Fibroblast of skin of right biceps (primary cell): ENCODE measurements at places on chromosomes 1 and 21.

GRCh38 chr1:150068109-150068435 lies 496 bp downstream of the VPS45 start:
- DNase-seq: no peak

DNA sequence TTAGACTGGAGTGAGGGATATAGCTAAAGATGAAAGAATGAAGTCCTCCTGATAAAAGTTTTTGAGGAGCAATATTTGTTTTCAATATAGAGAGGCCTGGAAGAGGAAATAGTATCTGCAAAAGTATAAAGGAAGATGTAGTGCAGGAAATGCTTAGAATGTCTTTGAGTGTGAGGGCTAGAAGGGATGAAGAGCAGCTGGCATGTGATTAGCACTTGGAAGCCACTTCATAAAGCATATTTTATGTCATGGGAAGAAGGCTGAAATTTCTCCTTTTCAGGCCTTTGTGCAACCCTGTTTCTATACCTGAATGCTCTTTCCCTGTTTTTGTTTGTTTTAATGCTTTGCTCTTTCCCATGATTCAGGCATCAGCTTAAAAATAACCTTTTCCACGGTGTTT lies 323.3 kb upstream of the DEPDC1 start:
- DNase-seq: no peak

DNA sequence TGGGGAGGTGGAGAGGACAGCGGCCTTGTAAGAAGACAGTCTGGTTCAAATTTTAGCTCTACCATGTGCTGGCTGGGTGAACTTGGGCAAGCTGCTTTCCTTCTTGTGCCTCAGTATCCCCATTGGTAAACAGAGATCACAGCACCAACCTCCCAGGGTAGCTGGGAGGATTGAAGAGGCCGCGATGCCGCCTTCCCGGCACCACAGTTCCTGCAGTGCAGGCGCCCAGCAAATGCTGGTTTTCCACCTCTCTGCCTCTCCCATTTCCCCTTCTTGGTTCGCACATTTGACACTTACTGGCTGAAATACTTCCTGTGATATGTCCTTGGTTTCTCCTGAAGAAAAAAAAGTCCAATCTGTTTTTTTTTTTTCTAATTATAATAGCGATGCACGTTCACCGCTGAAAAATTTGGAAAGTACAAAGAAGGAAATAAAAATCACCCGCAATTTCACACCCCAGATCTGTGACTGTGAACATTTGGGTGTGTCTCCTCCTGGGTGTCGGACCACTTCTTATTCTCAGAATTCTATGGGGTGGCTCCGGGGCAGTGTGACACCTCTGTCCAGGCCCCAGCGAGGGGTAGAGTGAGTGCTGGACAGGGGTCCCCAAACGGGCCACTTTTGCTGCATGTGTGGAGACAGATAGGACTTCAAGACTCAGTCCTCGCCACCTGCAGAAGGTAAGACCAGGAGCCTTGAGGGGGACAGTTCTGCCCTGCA lies 73.1 kb downstream of the RUNX3 start:
- DNase-seq: no peak

DNA sequence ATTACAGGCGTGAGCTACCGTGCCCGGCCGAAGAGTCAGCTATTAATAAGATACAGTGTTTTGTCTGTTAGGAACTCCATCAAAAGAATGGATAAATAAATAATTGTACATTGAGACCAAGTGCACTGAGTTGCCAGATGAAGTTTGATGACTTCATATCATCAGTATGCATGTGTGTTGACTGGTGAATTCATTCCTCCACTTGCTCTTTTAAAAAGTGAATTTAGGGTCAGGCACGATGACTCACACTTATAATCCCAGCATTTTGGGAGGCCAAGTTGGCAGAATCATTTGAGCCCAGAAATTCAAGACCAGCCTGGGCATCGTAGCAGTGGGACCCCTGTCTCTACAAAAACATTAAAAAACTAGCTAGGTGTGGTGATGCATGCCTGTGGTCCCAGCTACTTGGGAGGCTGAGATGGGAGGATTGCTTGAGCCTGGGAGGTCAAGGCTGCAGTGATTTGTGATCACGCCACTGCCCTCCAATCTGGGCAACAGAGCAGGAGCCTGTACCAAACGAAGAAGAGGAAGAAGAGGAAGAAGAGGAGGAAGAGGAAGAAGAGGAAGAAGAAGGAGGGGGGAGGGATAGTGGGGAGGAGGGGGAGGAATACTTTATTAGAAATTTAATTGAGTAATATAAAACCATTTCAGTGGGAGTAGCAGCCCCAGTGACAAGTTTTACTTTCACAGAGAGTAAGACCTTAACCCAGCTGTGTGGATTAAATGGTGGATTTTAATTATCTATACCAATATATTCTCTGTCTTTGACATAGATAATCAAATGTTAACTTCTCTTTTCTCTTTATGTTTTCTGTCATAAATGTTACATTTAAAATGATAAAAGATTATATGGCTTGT lies 74.9 kb downstream of the CCDC18 start:
- peak; percentile 73 for DNase-seq

DNA sequence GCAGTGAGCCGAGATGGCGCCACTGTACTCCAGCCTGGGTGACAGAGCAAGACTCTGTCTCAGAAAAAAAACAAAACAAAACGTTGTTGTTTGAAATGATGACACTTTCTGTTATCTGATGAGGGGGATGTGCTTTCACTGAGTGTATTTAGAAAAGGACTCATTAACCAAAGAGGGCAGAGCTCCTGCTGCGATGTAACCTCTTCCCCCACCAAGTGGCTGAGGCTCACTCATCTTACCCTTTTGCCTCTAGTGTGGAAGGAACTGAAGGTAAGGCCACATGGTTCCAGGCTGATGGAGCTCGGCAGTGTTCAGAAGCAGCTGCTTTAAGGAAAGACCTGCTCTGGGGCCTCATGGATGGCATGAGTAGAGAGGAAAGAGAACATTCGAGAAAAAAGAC lies 105.7 kb upstream of the RUNX1 start:
- DNase-seq: no peak

DNA sequence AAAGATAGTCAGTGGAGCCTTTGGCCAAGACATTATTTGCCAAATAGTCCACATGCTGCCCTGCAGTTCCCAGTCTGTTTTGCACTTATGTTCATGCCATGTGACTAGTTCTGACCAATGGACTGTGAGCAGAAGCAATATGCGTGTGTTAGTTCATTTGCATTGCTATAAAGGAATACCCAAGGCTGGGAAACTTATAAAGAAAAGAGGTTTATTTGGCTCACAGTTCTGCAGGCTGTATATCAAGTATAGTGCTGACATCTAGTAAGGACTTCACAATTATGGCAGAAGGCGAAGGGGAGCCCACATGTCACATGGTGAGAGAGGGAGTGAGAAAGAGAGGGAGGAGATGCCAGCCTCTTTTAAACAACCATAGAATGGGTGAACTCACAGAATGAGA lies 193.3 kb downstream of the PTPRU start:
- no peak for DNase-seq

DNA sequence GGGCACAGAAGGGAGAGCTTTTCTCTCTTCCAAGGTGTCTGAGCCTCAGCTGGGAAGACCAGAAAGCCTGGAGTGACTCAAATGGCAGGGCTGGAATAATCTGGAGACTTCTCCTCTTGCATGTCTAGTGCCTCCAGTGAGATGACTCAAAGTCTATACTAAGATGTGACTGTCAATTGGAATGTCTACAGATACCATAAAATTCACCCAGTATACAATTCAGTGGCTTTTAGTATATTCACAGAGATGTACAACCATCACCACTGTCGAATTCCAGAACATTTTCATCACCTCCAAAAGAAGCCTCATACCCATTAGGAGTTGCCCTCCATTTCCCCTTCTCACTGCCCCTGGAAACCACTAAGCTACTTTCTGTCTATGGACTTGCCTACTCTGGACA lies 47.9 kb upstream of the CNN3 start:
- peak; percentile 97 for DNase-seq

DNA sequence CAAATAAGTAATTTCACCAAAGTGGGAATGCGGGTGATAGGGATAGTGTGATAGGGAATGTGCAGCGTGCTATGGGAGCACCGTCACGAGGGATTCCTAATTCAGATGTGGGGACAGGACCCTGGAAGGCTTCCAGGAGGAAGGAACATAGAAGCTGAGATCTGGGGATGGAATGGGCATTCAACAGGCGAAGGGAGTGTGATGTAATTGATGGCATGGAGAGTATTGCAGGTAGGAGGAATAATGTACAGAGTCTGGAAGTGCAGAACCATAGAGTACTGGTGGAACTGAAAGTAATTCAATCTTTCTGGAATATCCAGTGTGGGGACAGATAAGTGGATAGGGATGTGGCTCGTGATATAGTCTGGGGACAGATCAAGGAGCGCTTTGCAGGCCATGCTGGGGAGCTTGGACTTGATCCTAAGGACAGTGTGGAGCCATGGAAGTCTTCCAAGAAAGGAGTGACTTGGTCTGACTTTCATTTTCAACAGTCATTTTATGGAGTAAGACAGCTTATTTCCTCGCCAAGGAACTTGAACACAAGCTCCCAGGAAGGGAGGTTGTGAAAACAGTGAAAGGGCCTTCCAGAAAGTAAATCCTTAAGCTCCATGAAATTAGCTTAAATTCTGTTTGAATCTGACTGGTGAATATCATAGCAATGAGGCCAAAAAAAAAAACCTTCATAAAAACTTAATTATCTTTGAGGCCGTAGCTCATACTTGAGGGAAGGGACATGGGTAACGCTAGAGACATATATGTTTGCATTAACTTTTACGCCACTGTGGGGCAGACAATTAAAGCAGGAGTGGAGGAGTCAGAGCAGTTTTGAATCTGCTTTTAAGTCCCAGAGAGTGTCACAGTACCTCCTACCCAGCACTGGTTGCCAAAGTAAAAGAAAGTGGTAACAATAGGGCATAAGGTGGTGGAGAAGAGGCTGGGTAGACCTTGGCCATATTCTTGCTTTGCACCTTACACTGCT lies 55.8 kb downstream of the ROR1 start:
- peak; percentile 35 for DNase-seq

DNA sequence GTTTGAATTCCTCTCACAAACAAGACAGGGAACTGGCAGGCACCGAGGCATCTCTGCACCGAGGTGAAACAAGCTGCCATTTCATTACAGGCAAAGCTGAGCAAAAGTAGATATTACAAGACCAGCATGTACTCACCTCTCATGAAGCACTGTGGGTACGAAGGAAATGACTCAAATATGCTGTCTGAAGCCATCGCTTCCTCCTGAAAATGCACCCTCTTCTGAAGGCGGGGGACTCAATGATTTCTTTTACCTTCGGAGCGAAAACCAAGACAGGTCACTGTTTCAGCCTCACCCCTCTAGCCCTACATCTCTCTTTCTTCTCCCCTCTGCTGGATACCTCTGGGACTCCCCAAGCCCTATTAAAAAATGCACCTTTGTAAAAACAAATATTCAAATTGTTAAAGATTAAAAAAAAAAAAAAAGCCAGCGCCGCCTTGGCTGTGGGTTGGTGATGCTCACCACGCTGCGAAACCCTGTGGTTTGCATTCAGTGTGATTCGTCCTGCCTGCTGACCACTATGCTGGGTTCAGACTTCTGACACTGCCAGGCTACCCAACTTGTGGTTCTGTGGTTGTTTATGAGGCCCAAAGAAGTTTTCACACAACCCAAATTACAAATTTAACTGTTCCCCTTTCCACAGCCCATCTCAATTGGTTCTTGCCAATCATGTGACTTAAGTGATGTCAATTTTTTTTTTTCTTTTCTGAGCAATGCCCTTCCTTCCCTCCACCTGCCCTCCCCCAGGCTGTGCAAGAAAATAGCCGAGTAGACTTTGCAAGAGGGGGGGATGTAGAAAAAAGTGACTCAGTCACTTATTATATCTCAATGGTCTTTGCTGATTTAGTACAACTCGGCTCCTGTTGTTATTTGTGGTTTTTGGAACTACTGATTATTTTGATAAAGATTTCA lies at the start of gene RUNX1:
Gene RUNX1, minus strand, starts transcription at position 597 of the 912 bp plus-strand sequence.
- peak; percentile 91 for DNase-seq

DNA sequence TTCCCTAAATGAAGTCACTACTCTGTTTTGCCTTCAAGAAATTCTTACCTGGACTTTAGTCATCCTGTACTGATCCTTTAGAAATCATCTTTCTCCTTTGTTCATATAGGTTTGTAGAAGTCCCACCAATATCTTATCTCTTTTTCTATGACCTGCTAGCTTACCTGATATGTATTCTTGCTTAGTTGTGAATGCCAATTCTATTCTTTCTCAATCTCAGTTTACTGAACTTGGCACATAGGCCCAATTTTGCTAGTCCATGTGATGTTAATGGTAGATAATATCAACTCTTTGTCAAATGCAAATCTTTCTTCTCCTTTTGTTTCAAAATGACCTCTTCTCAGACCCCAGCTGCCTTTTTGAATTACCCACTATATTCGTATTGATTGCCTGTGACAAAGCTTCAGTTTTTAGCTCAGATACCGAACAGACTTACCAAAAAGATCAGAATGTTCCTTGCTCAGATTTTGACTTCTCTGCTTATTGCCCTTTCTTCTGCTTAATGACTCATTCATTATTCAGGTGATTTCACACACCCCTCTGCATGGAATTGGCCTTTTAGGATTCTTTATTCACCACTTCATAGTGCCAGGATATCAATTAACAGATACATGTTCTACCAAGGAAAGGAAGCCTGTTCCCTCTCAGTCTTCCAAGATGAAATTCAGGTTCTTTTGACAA lies 20.6 kb downstream of the IPO9 start:
- no peak for DNase-seq

- no peak for DNase-seq
These were observed 296.3 kb downstream of the SMYD3 start for GRCh38 chr1:246210756-246211155.

GRCh38 chr1:45894921-45895320 lies 91.5 kb downstream of the MAST2 start:
- no peak for DNase-seq

- no peak for DNase-seq
These were observed 48.9 kb upstream of the SELENON start for GRCh38 chr1:25750923-25751605.

DNA sequence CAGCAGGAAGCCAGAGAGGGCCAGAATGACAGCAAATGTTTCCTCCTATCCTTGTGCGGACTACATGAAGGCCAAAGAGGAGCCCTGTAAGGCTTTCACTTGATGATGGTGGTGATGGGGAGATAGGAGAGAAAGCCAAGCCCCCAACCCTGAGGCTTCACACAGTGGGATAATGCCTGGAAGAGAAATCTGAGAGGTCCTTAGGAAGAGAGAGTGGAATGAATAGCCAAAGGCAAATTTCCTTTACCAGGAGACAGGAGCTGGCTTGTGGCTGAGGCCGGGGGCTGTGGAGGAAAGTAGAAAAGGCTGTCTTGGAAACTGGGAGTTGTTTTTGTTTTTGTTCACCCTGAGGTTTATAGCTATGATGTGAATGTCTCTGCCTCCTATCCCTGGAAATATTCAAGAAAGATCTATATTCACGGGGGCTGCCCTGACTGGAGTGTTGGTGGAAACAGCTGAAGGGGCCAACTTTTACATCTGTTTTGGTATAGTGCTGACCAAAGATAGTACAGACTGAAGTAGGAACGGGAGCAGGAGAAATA lies 13.0 kb upstream of the RNF19B start:
- no peak for DNase-seq

DNA sequence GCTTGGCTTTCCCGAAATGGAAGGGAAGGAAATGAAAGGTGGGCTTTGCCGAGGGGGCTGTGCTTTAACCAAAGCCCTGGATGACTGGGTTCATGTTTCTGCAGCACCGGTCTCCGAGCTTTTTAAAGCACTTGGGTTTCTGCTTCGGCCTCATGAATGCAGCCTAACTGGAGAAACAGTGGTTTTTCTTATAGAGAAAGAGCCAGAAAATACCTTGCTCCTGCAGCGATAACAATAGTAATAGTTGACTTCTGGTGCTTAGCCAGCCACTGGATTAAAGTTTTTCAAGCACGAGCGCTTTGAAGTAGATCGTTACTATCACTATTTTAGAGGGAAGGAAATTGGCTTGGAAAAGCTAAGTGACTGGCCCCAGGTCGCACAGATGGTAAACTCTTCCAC lies 500 bp upstream of the DOCK7 start:
- DNase-seq: no peak

GRCh38 chr1:198253259-198253658 lies 96.5 kb downstream of the NEK7 start:
- DNase-seq: no peak
